ENCODE measurements at places on chromosomes 6 and 20.

DNA sequence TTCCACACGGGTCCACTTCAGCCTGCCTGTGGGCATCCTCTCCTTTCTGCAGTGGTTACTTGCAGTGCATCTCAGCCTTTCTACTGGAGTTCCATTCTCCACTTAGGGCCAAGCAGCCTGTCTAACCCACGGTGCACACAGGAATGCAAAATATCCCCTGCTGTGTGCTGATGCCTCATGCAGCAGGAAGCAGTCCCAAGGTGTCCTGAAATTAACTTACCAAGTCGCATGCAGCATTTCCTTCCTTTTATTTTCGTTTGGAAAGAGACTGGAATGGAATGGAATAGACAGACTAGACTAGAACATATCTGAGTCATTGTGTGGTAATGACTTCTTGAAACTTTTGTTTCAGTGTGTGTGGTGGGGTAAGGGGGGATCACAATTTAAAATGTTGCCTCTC lies 25.9 kb upstream of the FOXQ1 start:
- DNase-seq: no peak

DNA sequence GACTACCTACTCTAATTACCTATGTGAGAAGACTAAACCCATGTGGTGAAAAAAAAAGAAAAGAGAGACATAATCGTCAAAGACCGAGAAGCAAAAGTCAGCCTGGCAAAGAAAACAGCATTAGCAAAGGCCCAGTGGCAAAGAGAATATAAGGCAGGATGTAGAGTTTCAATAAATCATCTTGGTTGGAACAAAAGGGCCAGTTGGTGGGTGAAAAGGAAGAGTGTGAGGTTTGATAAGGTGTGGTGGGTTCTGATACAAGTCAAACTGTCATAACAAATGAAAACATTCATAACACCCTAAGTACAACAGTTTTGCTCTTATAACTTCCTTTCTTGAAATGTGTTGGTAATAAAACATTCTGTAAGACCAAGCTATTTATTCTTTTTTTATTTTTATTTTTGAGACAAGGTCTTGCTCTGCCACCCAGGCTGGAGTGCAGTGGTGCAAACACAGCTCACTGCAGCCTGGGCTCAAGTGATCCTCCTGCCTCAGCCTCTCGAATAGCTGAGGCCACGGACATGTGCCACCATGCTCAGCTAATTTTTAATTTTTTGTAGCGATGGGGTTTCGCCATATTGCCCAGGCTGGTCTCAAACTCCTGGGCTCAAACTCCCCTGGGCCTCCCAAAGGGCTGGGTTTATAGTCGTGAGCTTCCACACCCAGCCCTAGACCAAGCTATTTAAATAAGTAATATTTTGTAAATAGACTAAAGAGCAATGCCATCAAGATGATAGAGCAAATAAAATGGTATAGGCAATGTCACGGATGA lies 18.9 kb upstream of the GTF3C6 start:
- DNase-seq: no peak

GRCh38 chr6:56660381-56660730 lies 17.7 kb upstream of the DST start:
- no peak for DNase-seq

DNA sequence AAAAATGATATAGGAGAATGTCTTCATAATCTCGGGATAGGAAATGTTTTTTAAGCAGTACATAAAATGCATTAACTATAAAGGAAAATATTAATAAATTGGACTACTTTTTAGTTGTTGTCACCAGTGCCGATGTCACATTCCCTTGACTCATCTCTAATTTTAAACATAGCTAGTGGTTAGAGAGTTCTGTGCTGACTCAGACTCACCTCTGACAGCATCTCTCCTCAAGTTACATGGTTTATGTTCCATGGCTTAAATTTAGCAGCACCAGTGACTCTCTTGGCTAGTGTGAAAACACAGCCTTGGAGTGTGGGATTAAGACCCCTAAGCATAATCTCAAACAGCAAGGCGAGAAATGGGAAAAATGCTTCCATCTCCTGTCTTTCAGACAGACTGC lies 311.8 kb upstream of the MMS22L start:
- no peak for DNase-seq

- DNase-seq: peak; percentile 59
Observed at GRCh38 chr20:64137598-64138031, 26.6 kb upstream of the MYT1 start.

DNA sequence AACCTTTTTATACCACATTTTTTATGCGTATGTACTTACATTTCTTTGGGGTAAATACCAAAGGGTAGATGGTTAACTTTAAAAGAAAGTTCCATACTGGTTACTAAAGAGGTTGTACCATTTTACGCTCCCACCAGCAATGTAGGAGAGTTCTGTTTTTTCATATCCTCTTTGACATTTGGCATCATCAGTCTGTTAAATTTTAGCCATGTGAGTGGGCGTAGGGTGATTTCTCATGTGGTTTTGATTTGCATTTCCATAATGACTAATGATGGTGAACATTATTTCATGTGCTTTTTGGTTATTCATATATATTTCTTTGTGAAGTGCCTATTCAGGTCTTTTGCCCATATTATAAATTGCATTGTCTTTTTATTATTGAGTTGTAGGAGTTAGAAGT lies 194.2 kb downstream of the PRL start:
- DNase-seq: no peak

All from upper lobe of right lung (tissue), 1 donor.